Brain (organoid and tissue), 16 donors: ENCODE measurements at places on chromosomes 2 and 18. TPM values are rescaled to one million over a fixed set of nuclear protein-coding genes. Genes with fewer than 3 reads are reported as not detected.
A peak's percentile ranks its signal among the peaks of the same experiment; 100 is the strongest.

ASB18 gene
- not detected for polyA plus RNA-seq

GRCh38 chr2:186460465-186460864 is 25.6 kb upstream of the ZC3H15 start:
- peak; percentile 28 for DNase-seq

MAPK4 gene
- polyA plus RNA-seq: 28.3 TPM

GRCh38 chr2:230000118-230000841 is 68.4 kb downstream of the SLC16A14 start:
- no peak for DNase-seq

- no peak for DNase-seq
Measured at GRCh38 chr2:58984731-58985130, 743.6 kb upstream of the FANCL start.

MMADHC gene
- 45.5 TPM for polyA plus RNA-seq

- DNase-seq: no peak
Measured at GRCh38 chr2:118386641-118387302, 298.5 kb downstream of the INSIG2 start.
